ENCODE measurements at places on chromosomes 2 and 18.

GRCh38 chr18:53380063-53380639, 844.3 kb downstream of the MBD2 start:
- no peak for DNase-seq

GRCh38 chr18:32735781-32736180, 37.0 kb downstream of the KLHL14 start:
- no peak for DNase-seq

GRCh38 chr2:12534646-12535263, 182.0 kb upstream of the TRIB2 start:
- DNase-seq, result no peak

DNA sequence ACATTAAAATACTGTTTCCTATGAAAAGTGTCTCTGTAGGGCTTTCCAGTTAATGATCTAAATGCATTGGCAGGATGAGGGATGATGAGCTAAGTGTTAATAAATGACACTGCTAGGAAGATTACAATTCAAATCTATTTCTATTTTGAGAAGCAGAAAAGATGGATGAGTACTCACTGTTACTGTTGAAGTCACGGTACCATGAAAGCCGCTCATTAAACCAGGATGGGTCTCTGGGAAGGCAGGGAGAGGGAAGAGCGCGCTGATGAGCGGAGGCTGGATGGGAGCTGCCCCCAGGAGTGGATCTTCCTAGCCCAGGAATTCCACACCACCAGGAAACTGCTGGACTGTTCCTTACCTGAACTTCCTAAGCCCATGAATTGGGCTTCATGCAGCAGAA, 27.1 kb upstream of the TXNDC2 start:
- no peak for DNase-seq

- DNase-seq, result no peak
These were observed 19.4 kb downstream of the DOK1 start for GRCh38 chr2:74573747-74574562.

- no peak for DNase-seq
These were observed 6.8 kb upstream of the ARHGAP28 start for GRCh38 chr18:6722690-6723089.

DNA sequence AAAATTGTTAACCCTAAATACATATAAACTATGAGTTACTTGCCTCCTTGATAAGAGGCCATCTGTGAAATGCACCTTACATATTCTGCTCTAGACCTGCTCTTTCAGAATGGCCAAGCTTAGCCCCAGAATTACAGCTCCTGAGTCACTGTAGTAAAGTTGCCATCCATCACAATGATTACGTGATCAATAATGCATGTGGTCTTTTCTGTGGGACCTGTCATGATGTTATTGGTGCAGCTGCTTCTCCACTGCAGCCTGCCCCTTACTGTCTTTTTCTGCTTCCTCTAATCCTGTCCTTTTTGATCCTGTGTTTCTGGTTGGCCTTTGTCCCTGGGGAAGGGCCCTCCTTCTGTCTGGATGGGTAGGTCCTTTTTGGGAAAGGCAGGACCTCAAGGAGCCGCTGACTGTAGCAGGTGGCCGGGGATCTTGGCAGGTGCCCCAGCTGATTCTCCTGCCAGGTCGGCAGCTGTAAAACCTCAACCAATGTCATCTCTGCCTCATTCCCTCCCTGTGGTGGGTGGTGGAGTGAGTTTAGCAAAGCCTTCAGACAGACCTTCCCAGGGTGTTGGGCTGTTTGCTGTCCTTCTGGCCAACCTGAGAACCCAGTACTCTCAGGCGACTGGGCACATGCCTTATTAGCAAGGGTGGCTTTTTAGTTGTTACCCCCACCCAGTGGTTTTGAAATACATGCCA, 126.2 kb upstream of the EML6 start:
- no peak for DNase-seq

GRCh38 chr18:73318739-73319479, 451.1 kb upstream of the NETO1 start:
- no peak for DNase-seq

DNA sequence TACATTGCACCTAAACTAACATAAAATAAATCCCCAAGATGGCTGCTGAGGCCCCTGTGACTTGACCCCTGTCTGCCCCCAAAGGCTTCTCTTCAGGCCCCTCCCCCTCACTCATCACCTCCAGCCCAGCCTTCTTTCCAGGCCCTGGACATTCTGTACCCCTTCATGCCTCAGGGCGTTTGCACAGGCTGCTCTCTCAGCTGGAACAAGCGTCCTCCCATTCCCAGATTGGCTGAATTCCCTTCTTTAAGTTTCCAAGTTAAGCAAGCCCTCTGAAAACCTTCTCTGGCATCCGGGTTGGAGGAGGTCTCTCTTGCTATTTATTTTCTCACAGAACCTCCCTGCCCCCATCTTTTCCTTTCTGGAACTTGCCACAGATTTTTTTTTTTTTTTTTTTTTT, 165.2 kb upstream of the BCL2L11 start:
- no peak for DNase-seq

DNA sequence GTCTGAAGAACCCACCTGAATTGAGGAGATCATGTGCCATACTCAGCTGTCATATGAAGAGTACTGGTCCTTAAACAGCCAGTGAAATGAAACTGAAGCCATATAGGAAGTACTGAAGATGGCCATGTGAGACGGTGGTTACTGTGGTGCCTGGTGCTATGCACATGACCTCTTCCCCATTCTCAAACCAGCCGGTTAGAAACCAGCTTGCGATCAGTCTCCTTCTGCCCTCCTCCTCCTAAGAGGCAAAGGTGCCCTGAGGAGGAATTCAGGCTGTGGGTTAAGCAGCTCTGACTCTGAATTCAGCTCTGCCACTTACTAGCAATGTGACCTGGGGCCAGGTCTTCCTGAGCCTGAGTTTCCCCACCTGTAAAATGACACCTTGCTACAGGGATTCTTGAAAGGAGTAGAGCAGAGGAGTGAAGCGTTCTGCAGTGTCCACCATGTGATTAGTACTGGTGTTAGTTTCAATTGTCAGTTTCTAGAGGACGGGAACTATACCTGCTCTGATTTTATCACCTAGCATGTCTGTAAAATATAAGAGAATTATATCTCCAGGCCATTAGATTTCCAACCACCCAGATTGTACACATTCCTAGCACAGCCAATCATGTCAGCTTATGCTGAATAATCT, 5.1 kb downstream of the FECH start:
- no peak for DNase-seq

DNA sequence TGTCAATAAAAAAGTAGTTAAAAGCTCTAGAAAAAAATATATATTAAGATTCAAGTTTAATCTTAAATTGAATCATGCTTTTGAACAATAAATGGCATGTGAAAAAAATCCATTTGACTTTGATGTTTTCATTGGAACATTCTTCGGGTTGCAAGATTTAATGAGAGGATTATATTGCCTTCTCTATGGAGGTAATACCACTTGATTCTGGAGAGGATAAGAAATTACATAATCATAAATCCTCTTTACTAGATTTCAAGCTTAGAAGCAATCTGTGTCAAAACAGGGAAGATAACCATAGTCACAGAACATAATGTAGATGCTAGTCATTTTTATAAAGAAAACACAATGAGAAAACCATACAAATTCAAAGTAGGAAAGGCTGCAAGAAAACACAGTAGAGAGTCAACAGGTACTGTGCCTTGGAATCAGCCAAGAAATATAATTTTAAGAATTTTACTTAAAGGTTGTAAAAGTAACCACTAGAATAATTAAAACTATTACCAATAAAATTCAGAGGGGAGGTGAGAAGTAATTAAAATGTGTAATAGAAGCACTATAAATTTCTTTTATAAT, 18.7 kb upstream of the MAPRE2 start:
- no peak for DNase-seq

GRCh38 chr2:108115868-108116267, 123.9 kb upstream of the SULT1C3 start:
- DNase-seq, result no peak

GRCh38 chr2:117760916-117761315, 53.6 kb upstream of the DDX18 start:
- DNase-seq, result no peak

GRCh38 chr2:164815071-164815793, 26.4 kb downstream of the COBLL1 start:
- DNase-seq, result no peak

GRCh38 chr2:206158563-206159345, 490 bp downstream of the NDUFS1 start:
- no peak for DNase-seq

GRCh38 chr2:238022594-238023157, 38.1 kb upstream of the SCLY start:
- no peak for DNase-seq

DNA sequence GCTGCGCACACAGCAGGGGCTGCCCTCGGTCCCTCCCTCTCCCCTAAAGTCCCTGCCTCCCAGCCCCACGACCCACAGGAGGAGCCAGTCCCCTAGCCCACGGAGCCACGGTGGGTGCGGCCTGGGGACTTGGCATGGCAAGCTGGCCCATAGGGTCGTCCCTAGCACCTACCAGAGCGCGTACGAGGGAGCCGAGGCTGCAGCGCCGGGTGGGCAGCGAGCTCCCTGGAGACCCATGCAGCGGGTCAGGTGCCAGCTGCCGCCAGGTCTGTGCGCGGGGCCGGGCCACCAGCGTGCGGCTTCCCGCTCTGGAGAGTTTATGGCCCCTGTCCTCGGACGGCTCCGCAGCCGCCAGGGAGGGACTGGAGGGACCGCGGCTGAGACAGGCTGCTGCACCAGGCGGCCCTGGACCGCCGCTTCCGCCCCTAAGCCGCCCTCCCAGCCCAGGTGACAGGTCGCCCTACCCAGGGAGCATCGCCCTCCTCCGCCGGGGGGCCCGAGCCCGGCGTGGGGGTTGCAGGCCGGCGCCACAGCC, 273.6 kb downstream of the CCDC74A start:
- DNase-seq, result no peak

- DNase-seq, result no peak
These were observed 8.5 kb downstream of the SUCLG1 start for GRCh38 chr2:84450288-84451227.

DNA sequence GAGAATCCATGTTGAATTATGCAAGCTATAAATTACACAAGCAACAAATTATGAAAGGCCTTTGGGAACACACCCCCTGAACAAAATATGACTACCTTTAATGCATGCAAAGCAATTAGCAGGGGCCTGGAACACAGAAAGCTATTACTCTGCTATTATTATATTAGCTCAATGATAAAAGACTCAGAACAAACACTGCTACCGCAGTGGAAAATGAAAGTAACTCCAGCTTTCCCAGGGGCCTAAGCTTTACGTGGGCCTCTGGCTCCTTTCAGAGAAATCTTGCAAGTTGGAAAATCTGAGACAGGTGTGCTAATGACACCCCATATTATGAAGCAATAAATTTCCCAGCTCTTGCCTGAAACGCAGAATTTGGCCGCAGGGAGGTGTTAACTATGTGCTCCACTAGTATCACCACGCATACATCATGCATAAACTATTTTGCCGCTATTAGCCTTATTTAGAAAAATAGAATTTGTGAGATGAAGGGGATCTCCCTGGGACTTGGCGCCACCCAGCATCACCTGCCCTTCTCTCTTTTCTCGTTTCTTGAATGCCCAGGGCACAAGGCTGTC, 321.6 kb upstream of the LYPD1 start:
- no peak for DNase-seq

DNA sequence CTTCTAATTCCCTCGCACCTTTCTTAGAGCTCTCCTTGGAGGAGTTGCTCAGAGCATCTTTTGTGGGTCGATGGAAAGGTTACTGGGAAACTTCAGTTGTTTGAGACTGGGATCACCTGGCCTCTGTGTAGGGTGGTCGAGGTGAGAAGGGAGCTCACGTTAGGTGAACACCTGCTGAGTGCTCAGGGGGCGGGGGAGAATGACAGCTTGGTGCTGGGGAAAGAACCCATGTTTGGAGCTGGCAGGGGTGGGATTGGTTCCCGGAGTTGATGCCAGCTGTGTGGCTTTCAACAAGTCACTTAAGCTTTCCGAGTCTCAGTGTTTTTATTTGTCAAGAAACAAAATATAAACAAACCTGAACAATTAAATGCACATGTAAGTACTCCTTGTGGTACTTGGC, 122.3 kb downstream of the GLI2 start:
- DNase-seq, result no peak

DNA sequence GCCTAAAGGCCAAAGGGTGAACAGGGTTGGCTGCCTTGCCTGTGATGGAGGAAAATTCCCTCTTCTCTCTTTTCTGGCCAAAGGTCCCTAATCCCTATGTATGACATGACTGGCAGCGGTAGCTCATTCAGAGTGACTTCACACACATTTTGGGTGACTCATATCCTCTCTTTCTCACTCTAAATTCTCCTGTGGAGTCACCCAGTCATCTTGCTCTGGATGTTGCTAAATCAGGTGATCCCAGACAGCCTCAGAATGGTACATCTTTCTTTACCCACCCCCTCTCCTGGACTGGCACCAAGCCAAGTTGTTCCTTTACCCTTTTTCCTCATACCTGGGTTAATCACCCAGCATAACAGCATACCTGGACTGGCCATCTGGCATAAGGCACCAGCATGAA, 77.2 kb downstream of the NEURL3 start:
- no peak for DNase-seq

- DNase-seq, result no peak
These were observed 166.4 kb upstream of the MGAT5 start for GRCh38 chr2:134087371-134087921.

- DNase-seq, result no peak
These were observed 92.1 kb downstream of the NFATC1 start for GRCh38 chr18:79487801-79488201.

DNA sequence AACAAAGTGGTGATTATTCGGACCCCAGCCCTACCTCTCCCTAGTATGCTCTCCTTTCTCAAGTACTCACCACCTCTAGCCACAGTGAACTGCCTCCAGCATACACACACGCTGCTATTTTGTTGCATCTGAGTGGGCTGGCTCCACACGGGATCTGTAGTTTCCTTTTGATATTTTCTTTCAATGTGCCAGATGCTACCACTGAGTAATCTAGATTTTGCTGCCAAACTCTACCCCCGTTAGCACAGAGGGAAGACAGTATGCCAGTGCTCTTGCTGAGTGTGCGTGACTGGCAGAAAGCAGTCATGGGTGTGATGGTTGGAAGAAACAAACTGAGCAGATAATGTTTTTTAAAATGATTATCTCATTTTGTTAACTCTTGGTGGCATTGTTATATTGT, 11.6 kb downstream of the CFLAR start:
- no peak for DNase-seq

DNA sequence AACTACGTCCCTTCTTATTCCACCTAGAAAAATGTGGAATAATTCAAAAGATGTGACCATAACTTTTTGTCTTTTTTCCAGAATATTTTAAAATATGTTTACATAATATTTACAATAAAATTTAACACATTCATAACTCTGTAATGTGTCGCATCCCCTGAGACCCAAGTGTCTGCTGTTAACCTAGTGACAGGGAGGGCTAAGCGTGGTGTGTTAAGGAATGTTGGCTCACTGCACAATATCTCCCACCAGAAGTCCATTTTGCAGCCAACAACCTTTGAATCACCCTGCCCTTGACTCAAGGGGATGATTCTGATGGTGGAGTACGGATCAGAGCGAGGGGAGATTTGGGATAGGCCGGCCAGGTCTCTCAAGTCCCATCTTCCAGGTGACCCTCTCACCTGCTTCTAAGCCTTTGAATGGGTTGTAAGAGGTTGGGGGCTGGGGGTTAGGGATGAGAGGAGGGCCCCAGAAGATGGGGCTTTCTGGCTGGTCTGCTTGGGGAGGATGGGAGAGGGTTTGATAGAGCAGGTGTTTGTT, 43.3 kb downstream of the SERTAD2 start:
- DNase-seq, result no peak
